ENCODE measurements at places on chromosomes 7 and 10.
A peak's percentile ranks its signal among the peaks of the same experiment; 100 is the strongest.

DNA sequence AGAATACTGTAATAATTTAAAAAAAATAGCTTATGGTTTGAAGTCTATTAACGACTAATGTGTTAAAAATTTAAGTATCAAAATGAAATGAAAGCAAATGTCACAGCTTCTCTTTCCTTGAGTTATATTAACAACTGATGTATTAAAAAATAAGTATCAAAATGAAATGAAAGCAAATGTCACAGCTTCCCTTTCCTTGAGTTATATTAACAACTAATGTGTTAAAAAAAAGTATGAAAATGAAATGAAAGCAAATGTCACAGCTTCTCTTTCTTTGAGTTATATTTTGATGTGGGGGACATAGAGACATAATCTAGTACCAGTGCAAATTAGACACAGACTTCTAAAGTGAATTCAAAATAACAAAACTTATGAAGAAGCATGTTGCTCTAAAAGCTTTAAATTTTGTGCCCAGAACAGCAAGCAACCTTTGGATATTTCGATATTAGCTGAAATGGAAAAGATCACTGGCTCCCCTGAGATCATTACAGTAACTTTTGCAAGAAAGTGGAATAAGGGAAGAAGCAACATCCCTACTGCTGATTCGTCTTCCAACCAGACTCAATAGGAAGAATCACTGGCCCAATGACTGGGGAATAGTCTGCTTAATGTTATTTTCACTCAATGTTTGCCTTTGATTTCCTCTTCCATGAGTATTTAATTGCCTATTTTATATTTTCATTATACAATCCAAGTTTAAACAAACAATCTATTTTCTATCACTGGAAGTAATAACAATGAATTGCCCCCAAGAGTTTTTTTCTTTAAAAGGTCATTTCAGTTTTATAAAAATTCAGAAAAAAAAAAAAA is 8.0 kb downstream of the SKAP2 start:
- no peak for DNase-seq

GRCh38 chr7:120407010-120407409 is 134.0 kb downstream of the KCND2 start:
- no peak for DNase-seq

DNA sequence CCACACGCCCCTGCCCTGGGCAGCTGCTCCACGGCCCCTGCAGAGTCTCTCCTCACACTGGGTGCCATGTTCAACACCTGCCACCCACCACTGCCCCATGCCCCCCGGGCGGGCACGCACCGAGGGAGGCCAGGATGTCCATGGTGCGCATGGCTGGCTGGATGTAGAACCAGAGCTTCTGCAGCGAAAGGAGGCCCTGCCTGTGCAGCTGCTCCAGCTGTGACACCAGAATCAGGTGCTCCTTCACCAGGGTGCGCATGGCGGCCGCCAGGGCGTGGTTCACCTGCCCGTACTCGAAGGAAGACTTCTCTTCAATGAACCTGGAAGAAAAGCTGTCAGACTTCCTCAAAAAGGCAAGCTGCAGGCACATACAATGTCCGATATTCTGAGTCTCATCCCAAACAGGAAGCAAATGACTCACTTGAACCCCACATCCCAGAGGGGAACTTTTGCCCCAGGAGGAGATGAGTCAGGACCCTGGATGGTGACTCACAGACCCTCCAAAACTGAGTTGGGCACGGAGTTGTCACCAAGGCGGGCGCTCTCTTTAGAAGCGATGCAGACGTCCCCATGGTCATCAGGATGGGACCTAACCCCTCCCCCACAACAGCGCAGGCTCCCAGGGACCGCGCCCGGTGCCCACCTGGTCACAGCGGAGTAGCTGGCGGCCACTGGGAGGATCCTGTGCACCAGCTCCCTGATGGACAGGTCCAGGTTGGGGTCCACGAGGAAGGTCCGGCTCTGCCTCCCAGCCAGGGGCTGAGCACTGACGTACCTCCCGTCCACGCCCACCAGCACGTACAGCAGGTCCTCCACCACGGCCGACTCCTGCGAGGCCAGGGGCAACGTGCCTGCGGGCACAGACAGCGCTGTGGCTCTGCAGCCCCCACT is 15.5 kb downstream of the TUBGCP2 start:
- DNase-seq = no peak

DNA sequence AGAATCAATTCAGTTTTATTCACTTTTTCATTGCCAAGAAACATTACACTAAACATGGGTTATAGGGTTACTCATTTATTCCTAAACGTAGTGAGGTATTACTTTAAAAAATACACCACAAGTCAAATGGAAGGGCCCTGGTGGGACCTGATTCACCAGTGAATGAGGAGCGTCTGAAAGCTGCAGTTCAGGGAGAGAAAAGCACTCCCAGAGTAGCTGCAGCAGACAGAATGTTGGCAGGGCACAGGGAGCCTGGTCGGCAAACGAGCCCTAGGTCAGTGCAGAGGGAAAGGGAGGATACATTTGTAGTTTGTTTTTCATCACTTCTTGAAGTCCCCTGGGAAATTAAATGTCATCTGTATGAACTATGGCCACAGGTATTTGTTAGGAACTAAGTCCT is 361.7 kb upstream of the ETV1 start:
- no peak for DNase-seq

DNA sequence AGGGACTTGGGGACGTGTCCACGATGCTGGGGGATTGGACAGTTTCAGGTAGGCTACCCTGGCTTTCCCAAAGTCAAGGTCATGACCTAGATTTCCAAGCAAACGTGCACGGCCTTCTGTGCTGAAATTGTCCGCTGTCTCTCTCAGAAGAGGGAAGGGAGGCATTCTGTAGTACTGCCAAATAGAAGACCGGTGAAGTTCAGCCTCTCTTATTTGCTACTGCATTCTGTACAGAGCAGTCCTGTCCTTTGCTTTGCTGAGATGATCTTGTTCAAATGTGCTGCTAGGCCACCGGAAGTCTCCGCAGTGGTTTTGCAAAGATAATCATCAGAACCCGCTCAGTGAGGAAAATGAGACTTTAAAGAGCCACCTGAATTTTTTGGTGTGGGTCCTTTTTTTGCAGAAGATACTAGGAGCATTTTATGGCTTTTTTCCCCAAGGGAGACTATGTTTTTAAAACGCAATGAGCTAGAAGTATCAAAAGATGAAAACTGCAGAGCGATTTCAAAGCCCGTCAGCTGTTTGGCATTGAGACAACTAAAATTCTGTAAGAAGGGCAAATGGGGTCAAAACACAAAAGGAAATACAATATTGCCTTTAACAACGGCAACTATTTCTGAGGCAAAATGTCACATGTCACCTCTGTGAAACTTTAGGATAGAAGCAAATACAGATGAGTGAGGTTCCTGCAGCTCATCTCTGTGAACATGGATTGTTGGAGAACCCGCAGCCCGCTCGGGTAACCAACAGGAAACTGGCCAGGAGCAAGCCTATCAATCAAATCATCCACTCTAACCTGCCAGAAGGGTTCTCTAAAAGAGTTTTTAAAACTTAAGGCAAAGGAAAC is 1.3 kb upstream of the NMT2 start:
- DNase-seq = peak; percentile 5

DNA sequence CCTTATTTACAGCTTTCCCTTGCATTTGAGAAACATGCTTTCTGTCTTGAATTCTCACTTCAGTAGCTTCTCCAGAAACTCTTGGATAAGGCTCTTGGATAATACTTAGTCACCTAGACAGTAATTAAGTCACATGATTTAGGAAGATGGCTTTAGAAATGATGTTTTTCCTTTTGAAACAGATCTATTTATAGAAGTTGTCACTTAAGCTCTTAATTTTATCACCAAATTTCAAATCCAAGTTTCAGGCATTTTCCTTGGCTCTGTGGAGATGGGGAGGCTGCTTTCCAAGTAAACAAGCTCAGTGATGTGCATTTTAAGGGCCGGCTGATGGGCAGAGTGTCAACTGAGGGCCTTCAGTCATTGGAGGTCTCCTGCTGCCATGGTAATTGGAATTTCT is 130.3 kb downstream of the SRI start:
- DNase-seq = no peak

- DNase-seq = no peak
These were observed 3.1 kb upstream of the HOXA9 start for GRCh38 chr7:27168265-27168947.

DNA sequence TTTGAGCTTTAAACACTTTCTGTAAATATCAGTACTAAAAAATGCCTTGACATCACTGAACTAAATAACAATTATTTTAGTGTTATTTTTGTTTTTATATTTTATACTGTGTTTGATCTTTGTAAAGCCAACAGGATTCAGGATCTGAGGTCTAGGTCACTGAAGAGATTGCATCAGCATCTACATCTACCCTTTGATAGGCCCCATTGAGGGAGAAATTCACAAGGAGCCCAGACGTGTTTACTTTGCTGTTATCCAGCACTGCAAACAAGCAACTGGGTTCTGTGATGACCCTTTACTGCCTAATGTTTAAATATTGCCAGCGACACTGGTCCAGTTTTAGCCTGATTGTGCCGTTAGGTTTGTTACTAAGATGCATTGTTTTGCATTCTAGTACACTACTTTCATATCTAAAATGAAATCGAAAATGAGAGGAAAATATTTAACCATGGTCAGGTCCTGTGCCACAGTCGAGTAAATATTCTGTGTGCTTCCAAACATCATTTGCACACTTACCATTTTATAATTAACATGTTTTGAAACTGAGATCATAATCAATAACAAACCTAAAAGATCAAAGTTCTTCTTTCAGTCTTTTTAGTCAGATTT is 48.7 kb downstream of the SP8 start:
- DNase-seq = no peak

DNA sequence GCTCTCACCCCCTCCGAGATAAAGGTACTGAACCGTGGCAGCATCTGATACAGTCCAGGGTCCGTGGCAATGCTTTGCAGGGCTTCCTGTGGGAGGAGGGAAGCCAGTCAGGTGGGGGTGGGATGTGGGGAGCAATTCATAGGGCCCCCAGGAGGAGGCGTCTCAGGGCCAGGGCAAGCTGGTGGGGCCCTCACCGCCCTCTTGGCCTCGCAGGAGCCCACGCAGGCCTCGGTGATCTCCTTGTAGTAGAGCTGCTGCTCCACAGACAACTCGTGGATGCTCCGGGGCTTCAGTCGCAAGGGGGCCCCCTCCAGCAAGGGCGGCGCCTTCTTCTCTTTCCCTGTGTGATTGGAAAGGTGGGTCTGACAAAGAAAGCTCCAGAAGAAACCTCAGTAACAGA is 7.2 kb downstream of the TAF6 start:
- DNase-seq = no peak

GRCh38 chr7:124914298-124914697 is 15.3 kb downstream of the POT1 start:
- no peak for DNase-seq

- DNase-seq = peak; percentile 5
These were observed 93.1 kb upstream of the TEX47 start for GRCh38 chr7:88888684-88889083.

GRCh38 chr7:34575006-34575405 is 83.0 kb upstream of the NPSR1 start:
- no peak for DNase-seq

DNA sequence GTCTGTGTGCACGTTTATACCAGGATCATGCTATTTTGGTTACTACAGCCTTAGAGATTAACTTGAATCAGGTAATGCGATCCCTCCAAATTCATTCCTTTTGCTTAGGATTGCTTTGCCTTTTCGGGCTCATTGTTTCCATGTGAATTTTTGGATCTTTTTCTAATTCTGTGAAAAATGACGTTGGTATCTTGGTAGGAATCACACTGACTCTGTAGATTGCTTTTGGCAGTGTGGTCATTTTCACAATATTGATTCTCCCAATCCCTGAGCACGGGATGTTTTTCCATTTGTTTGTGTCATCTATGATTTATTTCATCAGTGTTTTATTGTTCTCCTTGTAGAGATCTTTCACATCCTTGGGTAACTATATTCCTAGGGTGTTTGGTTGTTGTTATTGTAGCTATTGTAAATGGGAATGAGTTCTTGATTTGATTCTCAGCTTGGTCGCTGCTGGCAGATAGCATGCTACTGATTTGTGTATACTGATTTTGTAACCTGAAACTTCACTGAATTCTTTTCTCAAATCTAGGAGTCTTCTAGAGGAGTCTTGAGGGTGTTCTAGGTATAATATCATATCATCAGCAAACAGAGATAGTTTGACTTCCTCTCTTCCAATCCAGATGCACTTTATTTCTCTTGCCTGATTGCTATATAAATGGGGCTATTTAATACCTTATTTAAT is 18.2 kb downstream of the SNX8 start:
- DNase-seq = no peak

GRCh38 chr10:59870152-59870551 is 36.2 kb downstream of the CCDC6 start:
- no peak for DNase-seq

DNA sequence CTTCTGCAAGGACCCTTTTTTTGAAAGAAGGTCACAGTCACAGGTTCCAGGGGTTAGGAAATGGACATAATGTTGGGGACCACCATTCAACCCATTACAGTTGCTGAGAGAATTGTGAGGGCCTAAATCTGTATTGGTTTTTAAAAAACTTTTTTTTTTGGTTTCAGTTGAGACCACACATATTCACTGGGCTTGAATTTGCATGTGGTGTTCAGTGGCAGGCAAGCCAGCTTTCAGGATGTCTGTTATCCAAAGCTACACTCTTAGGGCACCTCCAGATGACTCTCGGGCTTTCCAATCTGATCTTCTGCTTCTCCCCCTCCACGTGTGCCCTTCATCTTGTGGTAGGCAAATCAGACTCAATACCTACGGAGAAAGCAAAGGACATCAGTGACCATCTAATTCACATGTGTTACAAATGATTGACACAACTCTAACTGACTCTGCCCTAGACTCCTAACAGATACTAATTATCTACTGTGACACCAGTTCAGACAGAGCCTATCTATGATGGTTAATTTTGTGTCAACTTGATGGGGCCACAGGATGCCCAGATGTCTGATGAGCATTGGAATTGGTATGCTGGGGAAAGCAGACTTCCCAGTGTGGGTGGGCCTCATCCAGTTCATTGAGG is 93.3 kb upstream of the ELMO1 start:
- DNase-seq = no peak

DNA sequence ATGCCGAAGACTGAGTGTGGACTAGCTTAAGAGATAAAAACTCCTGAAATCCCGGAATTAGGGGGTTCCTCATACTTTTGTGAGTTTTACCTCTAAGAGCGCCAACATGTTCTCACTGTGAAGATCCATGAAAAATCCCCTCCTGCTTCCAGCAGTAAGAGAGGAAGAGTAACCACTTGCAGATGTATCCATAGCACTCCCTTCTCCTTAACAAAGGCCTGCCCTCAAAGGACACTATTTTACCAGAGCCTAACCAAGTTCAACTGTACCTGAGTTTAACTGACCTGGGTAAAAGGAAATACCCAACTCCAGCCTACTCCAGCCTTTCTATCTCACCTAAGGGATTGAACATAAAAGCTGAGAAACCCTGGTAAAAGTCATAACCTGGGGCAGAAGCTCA is 280.9 kb downstream of the POLR1F start:
- DNase-seq = no peak
